ENCODE measurements at places on chromosomes 2 and 18.
A peak's percentile ranks its signal among the peaks of the same experiment; 100 is the strongest.

DNA sequence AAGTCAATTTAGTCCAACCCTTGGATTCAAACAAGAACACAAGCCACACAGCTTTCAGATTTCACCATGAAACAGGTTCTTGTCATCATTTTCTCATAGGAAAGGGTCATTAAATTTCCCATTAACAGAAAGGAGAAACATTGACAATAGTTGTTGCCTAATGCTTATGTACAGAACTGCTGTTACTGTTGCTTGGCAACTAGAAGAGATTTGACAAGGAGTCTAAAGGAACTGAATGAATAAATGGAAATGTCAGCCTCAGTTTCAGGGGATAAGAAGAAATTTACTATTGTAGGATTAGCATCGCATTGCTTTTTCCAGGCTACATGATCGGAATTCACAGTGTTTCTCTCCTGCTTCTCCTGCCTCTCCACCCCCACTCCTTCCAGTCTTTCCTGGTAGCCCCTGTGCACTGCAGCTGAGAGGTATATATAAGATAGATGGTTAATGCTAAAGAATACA is 90.3 kb downstream of the SPATS2L start:
- no peak for DNase-seq

DNA sequence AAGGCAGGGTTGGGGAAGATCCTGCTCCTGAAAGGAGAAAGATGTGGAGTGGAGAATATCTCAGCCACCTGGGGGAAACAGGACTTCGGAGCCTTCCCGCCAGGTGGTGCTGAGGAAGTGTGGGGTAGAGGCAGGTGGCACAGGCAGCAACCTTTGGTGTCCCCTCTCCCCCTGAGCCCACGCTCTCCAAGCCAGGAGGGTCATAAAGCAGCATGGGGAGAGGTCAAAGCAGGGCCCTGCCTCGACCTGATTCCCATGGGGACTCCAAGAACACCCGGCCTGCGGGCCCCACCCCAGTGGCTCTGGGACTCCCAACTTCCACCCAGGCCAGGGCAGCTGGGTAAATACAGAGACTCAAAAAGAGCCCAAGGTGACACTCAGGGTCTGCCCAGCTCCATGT is 54.3 kb upstream of the SLC66A3 start:
- DNase-seq: no peak

- peak; percentile 67 for DNase-seq
These were observed 56.1 kb downstream of the DYNAP start for GRCh38 chr18:54647176-54647575.

DNA sequence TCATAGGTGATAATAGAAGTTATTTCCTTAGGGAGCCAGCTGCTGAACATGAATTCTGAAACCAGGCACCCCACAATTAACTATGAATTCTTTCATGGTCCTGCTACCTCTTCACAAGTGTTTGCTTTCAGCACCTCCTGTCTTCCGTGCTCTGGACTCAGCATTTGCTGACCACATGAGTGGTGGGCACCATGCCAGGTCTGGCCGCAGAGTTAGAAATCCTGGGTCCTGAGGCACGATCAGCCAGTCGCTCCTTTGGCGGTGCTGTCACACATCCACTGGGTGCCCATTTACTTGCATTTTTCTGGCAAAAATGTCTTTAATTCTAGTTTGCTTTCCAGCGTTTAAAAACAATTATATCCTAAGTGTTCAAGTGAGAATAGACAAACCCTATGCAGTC is 196.4 kb upstream of the PXDN start:
- DNase-seq: no peak

GRCh38 chr18:39318462-39318861 is 1752.9 kb upstream of the CELF4 start:
- DNase-seq: no peak
